ENCODE measurements at places on chromosomes 11 and 22. TPM values are rescaled to one million over a fixed set of nuclear protein-coding genes. Genes with fewer than 3 reads are reported as not detected.

The RAPSN gene
- total RNA-seq = 0.99 TPM

The ANO9 gene
- total RNA-seq = 16.1 TPM

The PKP3 gene
- 274 TPM for total RNA-seq

GRCh38 chr11:44952082-44952481, 1.4 kb upstream of the TP53I11 start:
- no peak for DNase-seq

- peak; percentile 58 for DNase-seq
Observed at GRCh38 chr11:13126430-13126829, 117.3 kb downstream of the RASSF10 start.

Measured in mammary epithelial cell (primary cell).